ENCODE measurements at places on chromosomes 4 and X.

GRCh38 chr4:102342404-102343074, 2.7 kb downstream of the SLC39A8 start:
- DNase-seq = no peak

DNA sequence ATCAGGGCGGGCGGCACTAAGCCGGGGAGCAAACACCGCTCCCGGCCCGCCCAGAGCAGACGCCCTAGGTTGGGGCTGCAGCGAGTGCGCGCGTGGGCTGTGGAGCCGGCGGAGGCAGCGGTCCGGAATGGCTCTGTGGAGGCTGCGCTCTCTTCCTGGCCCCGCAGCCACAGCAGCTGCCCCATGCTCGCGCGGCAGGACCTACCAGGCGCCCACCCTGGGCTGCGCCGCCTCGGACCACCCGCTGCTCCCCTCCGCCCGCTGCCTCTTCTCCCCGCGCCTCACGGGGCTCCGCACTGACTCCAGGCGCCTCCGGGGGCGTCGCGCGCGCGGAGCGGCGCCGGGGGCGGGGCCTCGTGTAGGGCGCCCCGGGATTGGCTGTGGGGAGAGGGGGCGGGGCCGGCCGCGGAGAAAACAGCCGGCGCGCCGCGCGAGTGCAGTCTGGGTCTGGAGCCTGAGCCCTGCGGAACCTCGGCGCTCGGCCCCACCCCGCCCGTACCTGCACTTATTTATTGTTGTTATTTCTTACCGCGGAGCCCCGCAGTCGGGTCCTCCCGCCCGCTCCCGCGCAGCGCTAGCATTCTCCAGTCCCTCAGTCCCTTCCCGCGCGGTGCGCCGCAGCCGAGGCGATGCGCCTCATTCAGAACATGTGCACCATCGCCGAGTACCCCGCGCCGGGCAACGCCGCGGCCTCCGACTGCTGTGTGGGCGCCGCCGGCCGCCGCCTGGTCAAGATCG, at the start of gene RASL11B:
TSS of gene RASL11B (plus strand) at position 439 of the 738 bp plus-strand sequence. CDS start at position 630, 191 bp downstream.
- peak; percentile 92 for DNase-seq

- DNase-seq = no peak
Observed at GRCh38 chrX:12115377-12115776, 22.9 kb upstream of the FRMPD4 start.

DNA sequence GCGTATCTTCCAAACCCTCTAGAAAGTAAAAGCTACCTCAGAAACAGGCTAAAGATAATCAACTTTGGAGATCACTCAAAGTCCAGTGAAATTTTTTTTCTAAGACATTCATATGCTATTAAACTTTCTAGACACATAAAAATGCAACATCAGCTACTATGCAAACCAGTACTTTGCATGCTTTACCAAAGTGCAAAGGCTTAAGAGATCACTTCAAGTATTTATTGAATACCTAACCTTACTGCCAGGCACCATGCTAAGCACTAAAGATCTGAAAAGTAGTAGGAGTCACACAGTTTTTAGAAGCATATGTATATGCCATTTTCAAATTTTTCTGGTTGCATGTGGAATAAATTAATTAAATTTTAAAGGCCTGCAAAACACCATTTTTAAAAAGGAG, 115.8 kb downstream of the THOC2 start:
- DNase-seq = no peak

- DNase-seq = peak; percentile 54
Observed at GRCh38 chr4:183906739-183907651, 1.9 kb downstream of the STOX2 start.

- DNase-seq = no peak
Observed at GRCh38 chr4:6205973-6206372, 5.6 kb upstream of the JAKMIP1 start.

- DNase-seq = no peak
Observed at GRCh38 chrX:39826813-39827543, 270.8 kb downstream of the BCOR start.

- no peak for DNase-seq
Observed at GRCh38 chr4:149029056-149029651, 586.9 kb upstream of the NR3C2 start.

DNA sequence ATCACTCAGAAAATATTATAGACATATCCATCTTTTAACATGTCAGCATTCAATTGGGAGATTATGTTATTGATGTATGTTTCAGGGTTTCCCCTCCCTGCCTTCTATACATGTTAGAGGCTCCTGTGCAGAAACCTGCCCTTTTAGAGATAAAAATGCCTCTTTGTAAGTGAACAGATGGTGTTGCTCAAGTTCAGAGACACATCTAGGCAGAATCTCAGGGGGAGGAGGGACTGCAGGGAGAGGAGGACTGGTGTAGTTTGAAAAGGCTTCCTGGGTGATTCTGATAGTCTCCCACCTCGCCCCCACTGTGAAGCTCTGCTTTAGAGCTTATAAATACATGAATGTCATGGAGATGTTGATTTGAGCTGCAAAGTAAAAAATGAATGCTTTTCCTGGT, 12.0 kb upstream of the UNC5C start:
- DNase-seq = no peak

DNA sequence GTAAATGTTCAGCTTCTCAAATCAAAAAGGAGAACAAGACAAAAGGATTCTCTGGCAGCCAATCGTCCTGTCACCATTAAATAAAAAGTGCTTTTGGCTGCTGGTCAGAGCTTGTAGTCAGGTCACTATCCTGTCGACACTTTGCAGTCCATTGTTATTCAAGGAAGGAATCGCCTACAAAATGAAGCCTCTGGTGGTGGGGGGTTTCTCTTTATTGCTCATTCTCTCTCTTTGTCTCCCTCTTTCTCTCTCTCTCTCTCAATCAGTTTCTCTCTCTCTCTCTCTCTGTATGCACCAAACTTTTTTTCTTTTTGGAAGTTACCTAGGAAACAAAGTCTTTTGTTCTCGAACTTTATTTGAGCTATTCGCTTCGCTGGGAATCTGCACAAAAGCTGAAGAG, 17.6 kb upstream of the SCML1 start:
- DNase-seq = no peak

- no peak for DNase-seq
Observed at GRCh38 chr4:143473334-143474126, 40.0 kb upstream of the SMARCA5 start.

DNA sequence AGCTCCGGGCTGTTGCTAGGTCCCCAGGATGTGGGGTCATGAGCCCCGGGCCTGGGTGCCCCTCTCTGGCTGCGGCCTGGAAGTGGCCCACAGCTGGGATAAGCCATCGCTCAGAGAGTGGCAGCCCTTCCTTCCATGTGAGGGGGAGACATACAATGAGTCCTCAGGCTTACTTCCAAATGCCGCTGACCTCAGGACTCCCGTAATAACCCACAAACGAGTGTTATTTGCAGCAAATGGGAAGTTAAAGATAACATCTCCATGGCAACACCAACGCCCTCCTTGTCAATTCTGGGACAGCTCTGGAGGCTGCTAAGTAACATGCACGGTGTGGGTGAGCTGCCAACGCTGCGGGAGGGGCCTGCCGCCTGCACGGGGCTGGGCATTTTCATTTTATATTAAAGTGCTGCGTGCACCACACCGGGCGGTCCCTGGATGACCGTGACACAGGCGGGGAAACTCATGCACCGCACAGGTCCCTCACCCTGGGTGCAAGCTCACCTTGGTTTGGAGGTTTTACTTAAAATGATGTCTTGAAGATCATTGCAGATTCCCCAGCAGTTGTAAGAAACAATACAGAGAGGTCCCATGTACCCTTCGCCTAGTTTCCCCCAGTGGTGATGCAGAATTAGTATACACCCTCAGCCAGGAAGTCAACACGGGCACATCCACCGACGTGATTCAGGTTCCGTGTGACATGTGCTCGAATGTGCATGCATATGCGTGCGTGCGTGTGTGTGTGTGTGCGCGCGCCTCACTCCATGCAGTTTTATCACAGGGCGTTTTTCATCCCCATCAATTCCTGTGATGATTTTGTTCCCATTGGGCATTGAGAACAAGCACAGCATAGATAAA, 79.4 kb downstream of the ABLIM2 start:
- peak; percentile 54 for DNase-seq

DNA sequence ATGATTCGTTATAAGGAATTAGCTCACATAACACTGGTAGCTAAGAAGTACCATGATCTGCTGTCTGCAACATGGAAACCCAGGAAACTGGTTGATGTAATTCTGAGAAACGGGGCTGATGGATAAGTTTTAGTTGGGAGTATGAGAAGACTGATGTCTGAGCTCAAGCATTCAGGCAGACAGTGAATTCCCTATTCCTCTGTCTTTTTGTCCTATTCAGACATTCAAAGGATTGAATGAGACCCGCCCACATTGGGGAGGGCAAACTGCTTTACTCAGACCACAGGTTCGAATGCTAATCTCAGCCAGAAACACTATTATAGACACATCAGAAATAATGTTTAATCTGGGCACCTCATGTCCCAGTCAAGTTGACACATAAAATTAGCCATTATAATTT, 515.5 kb downstream of the STPG2 start:
- no peak for DNase-seq

GRCh38 chrX:22147214-22147613, 115.1 kb downstream of the PHEX start:
- DNase-seq = no peak

DNA sequence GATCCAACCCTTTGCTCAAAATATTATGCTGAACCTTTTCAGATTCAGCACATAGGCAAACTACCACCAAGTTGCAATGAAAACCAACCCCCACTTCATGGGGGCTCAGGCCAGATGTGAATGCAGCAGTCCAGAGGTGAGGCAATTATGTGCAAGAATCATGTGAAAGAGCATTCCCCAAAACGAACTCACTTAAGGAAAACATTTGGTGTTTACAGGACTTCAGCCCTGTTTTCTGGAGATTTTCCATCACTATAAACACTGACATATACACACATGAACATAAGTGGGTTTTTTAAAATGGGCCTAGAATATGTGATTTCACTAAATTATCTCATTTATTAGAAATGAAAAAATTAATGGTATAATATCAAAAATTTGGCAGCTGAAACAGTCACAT, 31.5 kb downstream of the BMP3 start:
- DNase-seq = no peak

- no peak for DNase-seq
Observed at GRCh38 chrX:47878198-47878597, 41.5 kb downstream of the ZNF81 start.

- DNase-seq = peak; percentile 91
Observed at GRCh38 chr4:182643801-182644682, 273.1 kb downstream of the DCTD start.

DNA sequence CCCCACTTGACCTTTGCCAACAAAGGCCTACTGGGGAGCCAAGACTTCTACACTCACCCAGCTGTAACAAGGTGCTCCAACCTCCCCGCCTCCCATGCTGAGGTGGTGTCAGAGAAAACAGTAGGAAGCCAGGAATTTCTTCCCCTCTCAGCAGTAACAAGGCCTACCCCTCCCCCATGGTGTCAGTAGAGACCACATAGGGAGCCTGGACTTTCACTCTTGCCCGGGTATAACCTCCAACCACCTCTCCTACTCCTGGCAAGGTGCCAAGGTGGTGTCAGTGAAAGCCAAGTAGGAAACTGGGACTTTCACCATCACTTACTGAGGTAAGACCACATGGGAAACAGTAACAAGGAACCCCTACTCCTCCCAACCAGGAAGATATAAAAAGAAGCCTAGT, 93.1 kb downstream of the SLC16A2 start:
- no peak for DNase-seq

- DNase-seq = no peak
Observed at GRCh38 chr4:89056292-89056952, 563 bp downstream of the FAM13A start.

DNA sequence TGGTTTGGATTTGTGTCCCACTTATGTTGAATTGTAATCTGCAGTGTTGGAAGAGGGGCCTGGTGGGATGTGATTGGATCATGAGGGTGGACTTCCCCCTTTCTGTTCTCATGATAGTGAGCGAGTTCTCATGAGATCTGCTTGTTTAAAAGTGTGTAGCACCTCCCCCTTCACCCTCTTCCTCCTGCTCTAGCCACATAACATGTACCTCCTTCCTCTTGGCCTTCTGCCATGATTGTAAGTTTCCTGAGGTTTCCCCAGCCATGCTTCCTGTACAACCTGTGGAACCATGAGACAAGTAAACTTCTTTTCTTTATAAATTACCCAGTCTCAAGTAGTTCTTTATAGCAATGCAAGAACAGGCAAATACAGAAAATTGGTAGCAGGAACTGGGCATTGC, 138.7 kb downstream of the INPP4B start:
- DNase-seq = no peak

DNA sequence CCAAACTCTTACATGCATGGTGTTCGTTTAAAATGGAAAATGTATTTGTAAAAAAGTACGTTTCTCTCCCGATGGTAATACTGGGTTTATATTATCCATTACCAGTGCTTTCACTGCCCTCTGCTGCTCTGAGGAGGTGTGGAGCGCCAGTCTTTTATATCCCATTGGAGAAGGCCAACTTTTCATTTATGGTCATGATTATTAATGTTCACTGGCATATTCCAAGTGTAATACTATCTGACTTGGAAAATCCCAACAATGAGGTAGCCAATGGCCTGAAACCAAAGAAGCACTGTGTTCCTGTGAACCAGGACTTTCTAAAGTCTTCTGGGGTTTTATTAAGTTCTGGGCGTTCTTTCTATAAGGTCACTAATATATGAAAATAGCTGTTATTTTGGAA, 80.7 kb downstream of the SYNPO2 start:
- peak; percentile 73 for DNase-seq

DNA sequence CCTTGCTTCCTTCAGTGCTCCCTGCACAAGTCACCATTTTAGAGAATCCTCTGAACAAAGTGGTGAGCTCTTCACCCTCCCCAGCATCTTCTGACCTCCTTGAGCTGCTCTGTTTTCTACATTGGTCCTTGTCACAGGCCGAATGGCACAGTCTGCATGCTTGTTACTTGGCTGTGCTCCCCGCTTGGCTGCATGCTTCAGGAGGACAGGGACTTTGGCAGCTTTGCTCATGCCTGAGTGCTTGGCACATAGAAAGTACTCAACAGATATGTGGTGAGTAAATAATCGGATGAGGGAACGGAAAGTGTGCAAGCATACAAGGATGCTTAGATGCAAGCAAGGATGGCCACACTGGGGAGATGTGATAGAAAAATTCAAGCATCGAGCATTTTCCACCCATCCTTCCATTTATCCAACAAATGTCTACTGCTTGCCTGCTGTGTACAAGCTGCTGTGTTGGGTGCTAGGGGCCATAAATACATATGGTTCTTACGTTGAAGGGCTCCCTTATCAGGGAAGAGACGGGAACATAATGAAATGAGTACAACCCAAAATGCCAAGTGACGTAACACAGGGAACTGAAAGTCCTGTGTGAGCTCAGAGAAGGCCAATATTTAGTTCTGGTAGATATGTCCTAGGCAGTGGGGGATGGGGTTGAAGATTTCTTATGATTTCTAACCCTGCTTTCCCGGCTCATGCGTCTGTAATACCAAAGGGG, 31.2 kb downstream of the SLC2A9 start:
- DNase-seq = no peak

- peak; percentile 49 for DNase-seq
Observed at GRCh38 chr4:119726505-119726904, 97.9 kb upstream of the PDE5A start.

Measured in astrocyte of the hippocampus (primary cell).